ENCODE measurements at places on chromosomes 11 and 22. TPM values are rescaled to one million over a fixed set of nuclear protein-coding genes. Genes with fewer than 3 reads are reported as not detected.

- DNase-seq, result no peak
Observed at GRCh38 chr22:29632672-29633071, 29.2 kb downstream of the NF2 start.

Gene TYR
- not detected for total RNA-seq

DNA sequence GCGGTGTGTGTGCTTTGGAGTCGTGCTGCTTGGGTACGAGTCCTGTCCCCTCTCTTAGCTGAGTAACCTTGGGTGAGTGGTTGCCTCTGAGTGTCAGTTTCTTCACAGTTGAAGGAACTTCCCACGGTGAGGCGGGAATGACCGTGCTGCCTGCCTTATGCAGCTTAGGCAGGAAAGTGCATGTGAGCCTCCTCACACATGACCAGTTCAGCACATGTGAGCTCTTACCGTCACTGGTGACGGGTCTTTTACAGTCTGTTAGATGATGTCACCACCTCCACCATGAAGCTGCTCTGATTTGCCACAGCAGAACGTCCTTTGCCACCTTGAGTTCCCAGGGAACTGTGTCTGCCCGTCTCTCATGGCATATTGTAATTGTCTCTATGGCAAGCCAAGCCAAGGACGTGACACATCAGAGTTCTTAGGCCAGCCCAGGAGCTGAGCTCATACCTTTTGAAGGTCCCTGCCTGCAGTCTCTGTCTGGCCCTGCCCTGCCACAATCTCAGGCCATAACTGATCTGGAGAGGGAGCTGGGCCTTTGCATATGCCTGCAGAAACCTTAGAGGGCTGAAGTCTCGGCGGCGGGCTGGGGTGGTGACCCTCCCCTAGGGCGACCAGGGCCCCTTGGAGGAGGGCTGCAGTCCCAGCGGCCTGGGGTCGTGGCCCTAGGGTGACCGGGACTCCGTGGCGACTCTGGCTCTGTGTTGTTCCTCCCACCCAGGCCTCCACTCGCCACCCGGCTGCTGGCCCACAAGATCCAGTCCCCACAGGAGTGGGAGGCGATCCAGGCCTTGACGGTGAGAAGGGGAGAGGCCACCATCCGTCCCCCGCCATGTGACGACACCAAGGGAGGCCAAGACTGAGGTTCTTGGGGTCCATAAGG is 7.8 kb downstream of the GGA1 start:
- DNase-seq, result no peak

Gene DEUP1
- total RNA-seq, result not detected

Gene CBLIF
- not detected for total RNA-seq

- no peak for DNase-seq
Observed at GRCh38 chr22:42131562-42131961, 952 bp upstream of the CYP2D6 start.

DNA sequence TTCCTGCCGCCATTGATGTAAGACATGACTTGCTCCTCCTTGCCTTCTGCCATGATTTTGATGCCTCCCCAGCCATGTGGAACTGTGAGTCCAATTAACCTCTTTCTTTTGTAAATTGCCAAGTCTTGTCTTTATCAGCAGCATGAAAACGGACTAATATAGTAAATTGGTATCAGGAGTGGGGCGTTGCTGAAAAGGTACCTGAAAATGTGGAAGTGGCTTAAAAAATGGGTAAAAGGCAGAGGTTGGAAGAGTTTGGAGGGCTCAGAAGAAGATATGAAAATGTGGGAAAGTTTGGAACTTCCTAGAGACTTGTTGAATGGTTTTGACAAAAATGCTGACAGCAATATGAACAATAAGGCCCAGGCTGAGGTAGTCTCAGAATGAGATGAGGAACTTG is 89.7 kb downstream of the RSF1 start:
- DNase-seq, result no peak

Gene PRSS23
- 0.28 TPM for total RNA-seq

DNA sequence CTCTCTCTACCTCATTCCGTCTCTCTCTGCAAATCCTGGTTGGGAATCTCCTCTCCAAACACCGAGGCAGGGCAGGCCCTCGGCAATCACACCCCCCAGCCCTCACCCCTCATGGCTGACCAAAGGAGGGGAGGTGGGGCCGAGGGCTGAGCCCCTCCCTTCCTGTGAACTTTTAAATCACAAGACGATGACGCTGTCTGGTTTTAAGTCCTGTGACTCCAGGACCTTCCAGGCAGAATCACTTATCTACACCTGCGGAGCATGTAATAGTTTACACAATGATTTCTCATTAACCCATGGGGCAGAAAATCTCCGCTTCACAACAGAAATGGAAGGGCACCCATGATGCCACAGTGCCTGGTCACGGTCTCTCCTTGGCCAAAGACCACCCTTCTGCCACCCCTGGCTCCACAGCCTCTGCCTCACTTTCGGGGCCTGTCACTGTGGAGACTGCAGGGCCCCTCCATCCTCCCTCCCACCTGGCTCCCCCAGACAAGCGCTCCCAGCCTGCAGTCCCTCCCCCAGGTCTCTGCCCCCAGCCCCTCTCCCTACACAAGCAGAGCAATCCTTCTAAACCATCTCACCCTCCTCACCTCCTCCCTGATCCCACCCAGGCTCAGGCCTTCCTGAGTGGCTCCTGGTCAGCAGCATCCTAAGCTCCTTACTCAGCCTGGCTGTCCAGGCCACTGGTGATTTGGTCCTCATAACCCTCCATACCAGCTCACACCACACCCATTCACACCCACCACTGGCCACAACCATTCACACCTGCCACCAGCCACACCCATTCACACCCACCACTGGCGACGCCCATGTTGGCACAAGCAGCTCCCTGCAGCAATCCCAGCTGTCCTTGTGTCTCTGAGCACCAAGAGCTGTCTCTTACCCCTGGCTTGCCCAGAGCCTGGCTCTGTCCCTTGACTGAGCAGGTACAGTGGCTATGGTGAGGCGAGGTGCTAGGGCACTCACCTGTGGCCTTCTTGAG is 30.7 kb upstream of the ARFGAP3 start:
- DNase-seq, result no peak

- DNase-seq, result no peak
Observed at GRCh38 chr11:520428-521176, 13.6 kb upstream of the RNH1 start.

Gene RASGRP2
- total RNA-seq, result 159 TPM

DNA sequence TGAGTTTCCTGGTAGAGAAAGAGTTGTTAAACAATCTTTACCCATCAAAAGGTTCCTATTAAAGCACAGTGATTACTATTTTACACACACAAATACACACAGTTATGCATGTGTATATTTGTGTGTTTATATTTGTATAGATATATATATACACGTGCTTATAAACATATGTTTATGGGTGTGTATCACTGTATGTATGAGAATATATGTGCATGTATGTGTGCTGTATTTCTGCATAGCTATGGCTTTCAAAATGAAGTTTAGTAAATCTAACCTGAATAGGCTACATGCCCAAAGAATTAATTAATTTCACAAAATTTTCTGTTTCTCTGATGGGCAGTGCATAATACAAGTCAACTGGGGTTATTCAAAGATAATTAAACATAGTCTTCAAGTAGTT is 723.1 kb upstream of the KIRREL3 start:
- no peak for DNase-seq

GRCh38 chr22:44375451-44375850 is 62.7 kb upstream of the SHISAL1 start:
- DNase-seq, result no peak

- DNase-seq, result no peak
Observed at GRCh38 chr11:30873924-30874610, 287.9 kb upstream of the MPPED2 start.

DNA sequence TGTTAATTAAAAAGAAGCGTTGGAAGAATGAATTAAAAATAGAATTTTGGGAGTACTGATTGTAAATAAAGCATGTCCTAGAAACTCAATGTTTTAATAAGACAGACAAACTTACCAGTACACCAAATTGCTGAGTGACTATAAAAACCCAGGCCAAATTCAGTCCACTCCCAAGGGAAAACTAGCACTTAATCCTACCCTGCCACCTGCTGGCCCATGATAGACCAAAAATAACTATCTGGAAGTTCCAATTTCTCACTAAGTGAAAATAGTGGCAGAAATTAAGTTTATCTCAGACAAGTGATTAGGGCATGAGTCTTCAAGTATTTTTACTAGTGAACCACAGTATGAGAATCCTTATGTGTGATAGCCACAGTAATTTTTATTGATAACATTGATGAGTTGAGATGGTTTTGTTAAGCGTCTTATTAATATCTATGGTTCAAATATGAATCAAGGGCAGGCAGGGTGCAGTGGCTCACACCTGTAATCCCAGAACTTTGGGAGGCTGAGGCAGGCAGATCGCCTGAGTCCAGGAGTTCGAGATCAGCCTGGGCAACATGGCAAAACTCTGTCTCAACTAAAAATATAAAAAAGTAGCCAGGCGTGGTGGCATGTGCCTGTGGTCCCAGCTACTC is 9.8 kb upstream of the DDX10 start:
- no peak for DNase-seq

DNA sequence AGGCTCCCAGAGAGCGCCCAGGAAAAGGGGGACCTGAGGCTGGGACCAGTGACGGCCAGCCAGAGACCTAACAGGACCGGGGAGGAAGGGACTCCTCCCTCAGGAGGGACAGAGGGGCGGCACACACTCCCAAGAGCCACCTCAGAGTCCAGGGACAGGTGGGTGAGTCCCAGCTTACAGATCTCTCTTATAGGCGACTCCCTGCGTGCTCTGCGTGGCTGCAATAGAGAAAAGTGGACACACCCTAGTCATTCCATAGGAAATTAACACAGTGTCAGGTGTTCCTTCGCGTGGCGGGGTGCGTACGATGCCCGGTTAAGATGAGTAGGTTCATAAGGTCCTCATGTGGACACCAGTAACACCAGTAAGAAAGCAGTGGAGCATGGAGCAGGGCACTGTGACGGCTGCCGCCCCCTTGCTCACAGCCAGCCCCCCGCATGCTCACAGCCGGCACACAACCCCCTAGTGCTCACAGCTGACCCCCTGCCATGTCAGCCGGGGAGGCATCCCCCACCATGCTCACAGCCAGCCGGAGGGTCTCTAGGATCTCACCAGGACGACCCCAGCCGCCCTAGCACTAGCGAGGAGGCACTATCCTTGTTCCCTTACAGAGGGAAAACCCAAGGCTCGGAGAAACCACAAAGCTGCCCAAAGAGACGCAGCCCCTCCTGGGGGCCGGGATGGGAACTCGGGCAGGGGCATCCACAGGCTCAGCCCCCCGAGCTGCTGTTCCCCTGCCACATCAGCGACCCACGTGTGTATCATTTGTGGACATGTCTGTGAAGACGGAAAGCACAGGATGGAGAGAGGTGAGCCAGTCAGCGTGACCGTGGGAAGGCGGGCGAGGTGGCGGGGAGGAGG is 426.8 kb downstream of the TBC1D22A start:
- peak; percentile 19 for DNase-seq

DNA sequence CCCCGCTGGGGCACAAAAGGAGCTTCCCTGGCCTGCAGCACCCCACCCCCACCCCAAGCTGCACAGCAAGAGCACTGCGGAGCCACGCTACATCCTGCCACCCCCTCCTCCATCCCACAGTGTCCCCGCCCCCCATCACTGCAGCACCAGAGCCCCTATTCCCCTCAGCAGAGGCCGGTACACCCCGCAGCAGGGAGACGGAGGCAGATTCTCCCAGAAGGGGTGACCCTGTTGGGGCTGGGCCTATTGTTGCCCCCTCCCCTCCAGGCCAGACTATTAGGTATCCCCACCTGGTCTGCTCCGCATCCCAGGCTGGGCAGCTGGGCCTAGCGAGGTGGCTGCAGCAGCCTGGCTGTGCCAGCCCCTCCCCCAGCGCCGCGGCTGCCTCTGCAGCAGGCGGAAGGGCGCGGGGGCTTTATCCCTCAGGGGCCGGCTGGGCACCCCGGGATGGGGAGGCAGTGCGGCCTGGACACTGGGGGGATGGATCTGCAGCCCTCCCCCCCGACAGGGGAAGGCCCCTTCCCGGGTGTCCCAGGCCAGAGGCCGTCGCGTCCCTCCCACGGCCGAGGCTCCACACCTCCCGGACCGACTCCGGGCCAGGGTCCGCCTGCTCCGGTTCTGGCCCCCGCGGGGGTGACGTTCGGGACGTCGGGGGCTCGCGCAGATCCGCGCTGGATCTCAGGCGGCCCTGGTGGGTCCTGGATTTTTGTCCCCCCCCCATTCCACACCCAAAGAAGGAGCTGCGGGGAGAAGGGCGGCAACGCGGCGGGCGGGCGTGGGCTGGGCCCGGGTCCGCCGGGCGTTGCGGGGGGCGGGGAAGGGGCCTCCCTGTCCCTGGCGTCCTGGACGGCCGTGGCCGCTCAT is 943 bp downstream of the DUSP8 start:
- DNase-seq, result peak; percentile 45

Gene CSRP3
- total RNA-seq, result not detected

GRCh38 chr11:65879617-65880016 is at the start of gene CTSW:
Gene CTSW (plus strand): TSS chr11:65879837. CDS start chr11:65879855, 18 bp downstream.
- peak; percentile 66 for DNase-seq

DNA sequence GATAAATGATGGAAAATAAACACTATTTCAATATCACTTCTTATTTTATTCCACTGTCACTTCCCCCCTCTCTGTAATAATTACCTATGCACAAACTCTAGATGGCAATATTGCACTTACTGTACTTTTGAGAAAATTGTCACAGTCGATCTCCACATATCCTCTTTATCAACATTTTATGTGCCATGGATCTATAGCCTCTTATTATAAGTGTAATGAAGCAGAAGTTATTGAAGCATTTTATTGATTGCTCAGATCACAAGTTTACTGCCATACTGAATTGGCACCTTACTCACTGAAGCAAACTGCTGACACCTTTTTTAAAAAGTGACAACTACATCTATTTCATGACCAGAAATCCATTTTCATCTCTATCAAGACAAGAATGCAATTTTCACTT is 133.4 kb downstream of the DCDC1 start:
- DNase-seq, result no peak

DNA sequence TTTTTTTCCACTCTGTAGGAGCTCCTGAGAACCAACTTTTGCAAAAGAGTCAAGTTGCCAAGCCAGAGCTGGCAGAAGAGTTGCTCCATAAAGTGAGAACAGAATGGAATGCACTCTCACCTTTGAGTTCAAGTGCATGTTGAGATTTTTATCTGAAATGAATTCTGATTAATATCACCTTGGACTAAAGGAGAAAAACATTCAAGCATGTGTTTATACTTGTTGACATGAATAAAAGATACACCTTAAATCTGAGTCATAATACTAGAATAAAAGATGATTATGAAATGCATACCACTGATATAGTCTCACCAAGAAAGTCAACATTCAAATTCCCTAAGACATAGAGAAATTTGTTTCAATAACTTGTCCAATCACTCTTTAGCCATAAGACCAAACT is 37.8 kb downstream of the ARL14EP start:
- DNase-seq, result no peak

GRCh38 chr11:18722293-18722637 is 3.7 kb downstream of the IGSF22 start:
- DNase-seq, result no peak
